Mesendoderm (in vitro differentiated cells): ENCODE measurements at places on chromosomes 5 and 9.

DNA sequence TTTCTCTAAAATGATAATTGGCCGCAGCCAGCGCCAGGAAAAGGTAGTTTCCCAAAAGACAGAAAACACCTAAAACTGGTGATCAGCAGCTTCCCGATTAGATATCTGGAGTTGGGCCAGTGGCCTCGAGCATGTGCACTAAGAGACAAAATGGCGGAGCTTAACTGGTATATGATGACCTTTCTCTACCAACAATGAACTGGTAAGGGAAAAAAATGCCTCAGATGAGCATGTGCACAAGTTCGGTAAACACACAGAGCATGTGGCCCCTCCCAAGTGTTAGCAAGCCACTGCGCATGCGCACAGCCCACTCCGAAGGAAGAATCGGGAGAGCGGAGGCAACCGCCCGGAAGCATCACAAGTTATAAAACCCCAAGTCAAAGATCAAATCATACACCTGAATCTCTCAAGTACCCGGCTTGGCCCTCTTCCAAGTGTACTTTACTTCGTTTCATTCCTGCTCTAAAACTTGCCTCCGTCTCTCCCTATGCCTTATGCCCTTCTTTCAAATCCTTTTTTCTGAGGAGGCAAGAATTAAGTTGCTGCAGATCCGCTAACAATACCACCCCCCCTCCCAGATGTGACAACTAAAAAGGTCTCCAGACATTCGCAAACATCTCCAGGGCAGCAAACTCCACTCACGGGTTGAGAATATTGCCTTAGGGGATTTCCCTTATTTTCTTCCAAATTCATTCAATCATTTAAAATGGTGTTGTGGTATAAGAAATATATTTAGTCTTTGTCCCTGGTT lies 15.0 kb upstream of the PTBP3 start:
- H3K27ac ChIP-seq = no peak overlapping the region
- H3K4me3 ChIP-seq = no peak overlapping the region
- H3K4me1 ChIP-seq = no peaks in the 10 kb centered on the region
- DNase-seq = no peak
- no peaks in the 10 kb centered on the region for H3K36me3 ChIP-seq

DNA sequence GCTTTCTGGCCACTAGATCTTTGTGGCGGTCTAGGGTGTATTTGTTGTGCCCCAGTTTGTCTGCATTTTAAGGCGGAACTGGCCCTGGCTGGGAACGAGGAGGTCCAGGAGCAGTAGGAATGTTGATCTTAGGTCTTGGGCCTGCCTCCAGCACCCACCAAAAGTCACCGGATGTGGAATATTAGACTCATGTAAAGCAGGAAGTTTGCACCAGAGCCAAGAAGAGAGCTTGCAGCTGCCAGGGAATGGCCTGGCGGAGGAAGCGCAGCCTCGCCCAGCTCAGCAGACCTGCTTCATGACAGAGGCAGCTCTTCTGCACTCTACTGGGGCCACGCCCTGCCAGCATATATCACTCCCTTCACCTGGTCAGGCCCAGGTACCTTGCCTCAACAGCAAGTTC lies 3.3 kb downstream of the GPX3 start:
- H3K27ac ChIP-seq = no peak overlapping the region
- H3K36me3 ChIP-seq = peaks cover 2% of the 10 kb centered on the region
- DNase-seq = no peak
- H3K27me3 ChIP-seq = no peaks in the 10 kb centered on the region
- no peak overlapping the region for H3K4me3 ChIP-seq

GRCh38 chr9:116951588-116952435 lies 264.7 kb downstream of the TRIM32 start:
- no peaks in the 10 kb centered on the region for H3K27me3 ChIP-seq
- no peak for DNase-seq
- no peak overlapping the region for H3K27ac ChIP-seq
- no peaks in the 10 kb centered on the region for H3K4me1 ChIP-seq

DNA sequence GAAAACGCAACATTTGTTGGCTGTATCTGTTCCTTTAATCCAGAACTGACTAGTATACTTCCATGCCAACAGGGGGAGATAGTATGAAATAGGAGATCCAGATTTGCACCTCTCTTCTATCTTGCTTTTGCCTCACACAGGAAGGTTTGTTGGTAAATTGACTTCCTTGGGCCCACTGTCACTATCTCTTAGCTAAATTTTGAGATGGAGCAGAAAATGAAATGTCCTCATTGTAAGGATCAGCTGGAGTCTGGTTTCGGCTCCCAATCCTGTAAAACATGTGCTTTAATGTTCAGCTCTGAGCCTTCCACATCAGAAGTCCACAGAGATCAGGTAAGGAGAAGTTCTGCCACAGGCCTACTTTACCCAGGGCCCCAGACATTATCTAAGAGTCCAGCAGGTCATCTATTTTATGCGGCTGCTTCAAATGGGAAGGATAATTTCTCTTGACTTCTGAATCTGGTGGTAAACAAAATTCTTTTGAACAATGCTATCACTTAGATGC lies 176.8 kb downstream of the FER start:
- H3K4me1 ChIP-seq = no peaks in the 10 kb centered on the region
- no peaks in the 10 kb centered on the region for H3K36me3 ChIP-seq
- DNase-seq = peak; percentile 42
- no peak overlapping the region for H3K4me3 ChIP-seq
- no peak overlapping the region for H3K27ac ChIP-seq
- H3K27me3 ChIP-seq = no peaks in the 10 kb centered on the region

DNA sequence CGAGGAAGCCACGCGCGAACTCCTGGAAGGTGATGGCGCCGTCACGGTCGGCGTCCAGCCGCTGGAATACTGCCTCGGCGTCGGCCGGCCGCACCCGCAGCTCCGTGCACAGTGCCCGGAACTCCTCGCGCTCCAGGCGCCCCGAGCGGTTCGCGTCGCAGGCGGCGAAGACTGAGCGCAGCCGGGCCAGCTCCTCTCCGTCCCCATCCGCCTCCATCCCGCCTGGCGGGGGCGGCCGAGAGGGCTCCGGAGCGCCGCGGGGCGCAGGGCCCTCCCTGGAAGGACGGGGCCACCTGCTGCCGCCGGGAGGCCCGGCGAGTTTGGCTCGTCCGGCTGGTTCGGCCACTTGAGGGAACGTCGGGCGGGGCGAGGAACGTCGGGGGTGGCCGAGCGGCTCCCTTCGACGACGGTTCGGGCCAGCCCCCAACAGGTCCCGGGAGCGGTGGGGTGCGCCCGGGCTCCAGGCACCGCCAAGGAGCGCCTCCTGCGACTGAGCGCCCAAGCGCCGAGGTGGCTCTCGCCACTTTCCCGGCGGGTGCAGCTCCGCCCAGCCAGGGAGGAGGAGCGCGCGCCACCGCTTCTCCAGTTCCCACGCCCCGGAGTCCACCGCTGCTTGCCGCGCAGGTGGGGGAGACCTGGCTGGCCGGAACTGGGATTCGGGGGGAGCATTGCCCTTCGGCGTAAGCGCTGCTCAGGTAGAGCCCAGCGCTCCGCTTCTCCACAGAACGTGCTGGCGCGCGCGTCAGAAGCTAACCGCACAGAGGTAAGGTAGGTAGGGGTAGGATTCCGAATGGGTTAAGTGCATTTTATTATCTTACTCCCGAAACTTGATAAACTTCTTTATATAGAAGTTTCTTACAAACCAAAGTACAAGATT lies at the start of gene RASEF:
Gene RASEF (minus strand): TSS at position 492 of the 877 bp plus-strand sequence. CDS start 275 bp downstream, at position 217.
- H3K27ac ChIP-seq = no peak within 1 kb of the TSS
- no peaks in the 10 kb centered on the region for H3K4me1 ChIP-seq
- no peaks in the 10 kb centered on the region for H3K36me3 ChIP-seq
- H3K4me3 ChIP-seq = peak within 1 kb of the TSS; percentile 20
- DNase-seq = peak; percentile 74
- H3K27me3 ChIP-seq = peaks cover 2% of the 10 kb centered on the region

DNA sequence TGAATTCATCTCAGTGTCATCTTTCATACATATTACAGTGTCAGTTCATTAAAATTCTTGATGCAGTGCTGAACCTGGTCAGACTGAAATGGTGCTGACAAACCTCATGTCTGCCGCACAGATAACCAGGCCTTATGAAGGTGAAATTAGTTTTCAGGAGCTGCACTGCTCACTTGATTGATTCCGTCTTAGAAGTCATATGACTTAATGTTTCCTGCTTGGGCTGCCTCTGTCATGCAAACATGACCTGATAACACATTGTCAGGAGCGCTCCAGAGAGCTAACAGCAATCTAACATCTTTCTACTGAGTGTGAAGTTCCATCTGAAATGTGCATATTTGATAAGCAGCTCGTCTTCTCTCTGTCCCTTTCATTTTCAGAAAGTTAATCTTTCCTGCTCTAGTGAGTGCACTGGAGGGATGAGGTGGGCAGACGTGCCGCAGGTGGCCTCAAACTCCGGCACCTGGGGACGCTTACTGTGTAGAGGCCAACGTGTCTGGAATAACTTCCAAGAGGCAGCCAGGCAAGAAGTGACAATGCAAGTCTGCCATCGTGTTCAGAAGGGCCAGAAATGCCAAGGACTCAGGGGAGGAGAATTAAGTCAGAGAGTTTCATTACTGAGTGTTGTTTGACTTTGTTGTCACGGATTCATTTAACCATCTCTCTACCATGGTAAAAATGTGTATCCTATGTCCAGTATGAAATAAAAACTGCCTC lies 592.1 kb downstream of the TLE1 start:
- H3K4me1 ChIP-seq = no peaks in the 10 kb centered on the region
- peak; percentile 15 for DNase-seq
- no peak overlapping the region for H3K4me3 ChIP-seq
- no peak overlapping the region for H3K27ac ChIP-seq
